Effector CD4-positive, alpha-beta T cell (primary cell): ENCODE measurements at places on chromosomes 4 and X.
A peak's percentile ranks its signal among the peaks of the same experiment; 100 is the strongest.

GRCh38 chrX:29488919-29489318 lies 726.4 kb upstream of the MAGEB2 start:
- DNase-seq: no peak

- DNase-seq: no peak
Observed at GRCh38 chr4:122836941-122837340, 10.3 kb downstream of the FGF2 start.

GRCh38 chrX:103211012-103211715 lies 3.7 kb upstream of the BEX4 start:
- DNase-seq: peak; percentile 44

- DNase-seq: no peak
Observed at GRCh38 chrX:99603091-99603814, 806.8 kb downstream of the PCDH19 start.

DNA sequence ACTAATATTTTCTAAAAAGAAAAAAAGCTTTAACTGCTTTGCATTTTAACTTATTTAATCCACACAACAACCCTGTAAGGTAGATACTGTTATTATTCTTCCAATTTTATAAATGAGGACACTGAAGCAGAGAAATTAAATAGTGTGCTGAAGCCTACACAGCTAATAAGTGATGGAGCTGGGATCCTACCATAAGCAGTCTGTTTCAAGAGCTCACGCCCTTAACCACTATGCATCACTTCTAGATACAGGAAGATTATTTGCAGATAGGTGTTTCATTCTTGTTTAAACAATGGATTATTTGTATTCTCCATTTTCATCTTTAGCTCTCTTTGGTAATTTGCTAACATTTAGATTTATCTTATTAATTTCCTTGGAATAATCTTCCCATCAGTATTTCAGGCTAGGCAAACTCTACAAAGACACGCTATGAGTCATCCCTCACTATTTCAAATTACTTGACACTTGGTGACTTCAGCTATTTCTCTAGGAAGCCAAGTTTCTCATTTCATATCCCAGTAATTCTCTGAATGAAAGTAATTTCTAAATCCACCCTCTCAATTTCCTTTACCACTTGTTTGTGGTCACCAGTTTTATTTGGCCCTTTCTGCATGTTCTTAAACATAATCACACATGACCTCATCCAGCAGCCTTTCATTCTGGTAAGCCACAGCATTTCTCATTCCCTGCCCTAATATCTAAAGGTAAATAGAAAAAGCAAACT lies 67.3 kb downstream of the ASB9 start:
- no peak for DNase-seq

- DNase-seq: no peak
Observed at GRCh38 chrX:98380556-98380955, 1496.8 kb downstream of the RPA4 start.

DNA sequence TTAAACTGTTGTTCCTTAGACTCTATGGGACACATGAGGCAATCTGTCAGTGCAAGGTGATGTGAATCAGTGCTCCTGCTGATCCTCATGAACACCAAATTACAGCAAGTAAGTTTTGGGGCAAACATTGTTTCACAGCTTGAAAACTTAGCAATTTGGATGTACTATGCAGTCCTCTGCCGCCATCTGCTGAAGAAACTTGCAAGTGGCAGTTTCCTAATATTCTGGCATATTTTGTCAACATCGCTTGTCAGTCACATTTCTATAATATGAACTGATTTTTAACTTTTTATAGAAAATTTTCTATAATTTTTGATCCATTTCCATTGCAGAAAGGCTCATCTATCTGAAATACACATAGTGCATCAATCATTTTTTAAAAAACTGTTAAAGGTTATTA lies 56.3 kb downstream of the ZAR1 start:
- no peak for DNase-seq

GRCh38 chrX:63350465-63350877 lies 661 bp downstream of the SPIN4 start:
- DNase-seq: no peak

DNA sequence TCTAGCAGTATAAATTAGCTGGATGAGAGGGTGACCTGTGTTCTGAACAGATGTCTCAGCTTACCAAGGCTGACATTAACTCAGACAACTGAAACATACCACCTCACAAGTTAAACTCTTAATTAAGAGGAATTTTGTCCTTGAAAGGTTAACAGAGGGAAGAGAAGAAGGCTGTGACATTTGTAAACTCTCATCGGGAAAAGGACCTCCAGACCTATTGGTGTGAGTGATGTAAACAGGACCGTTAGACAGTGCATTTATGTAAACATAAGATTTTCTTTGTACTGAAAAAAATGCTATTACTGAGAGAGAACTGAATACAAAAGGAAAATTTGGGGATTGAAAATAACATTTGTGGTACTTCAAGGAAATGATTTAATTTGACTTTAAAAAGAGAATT lies 308.4 kb upstream of the DIAPH2 start:
- no peak for DNase-seq

GRCh38 chr4:143514901-143515300 lies 1.4 kb downstream of the SMARCA5 start:
- no peak for DNase-seq

DNA sequence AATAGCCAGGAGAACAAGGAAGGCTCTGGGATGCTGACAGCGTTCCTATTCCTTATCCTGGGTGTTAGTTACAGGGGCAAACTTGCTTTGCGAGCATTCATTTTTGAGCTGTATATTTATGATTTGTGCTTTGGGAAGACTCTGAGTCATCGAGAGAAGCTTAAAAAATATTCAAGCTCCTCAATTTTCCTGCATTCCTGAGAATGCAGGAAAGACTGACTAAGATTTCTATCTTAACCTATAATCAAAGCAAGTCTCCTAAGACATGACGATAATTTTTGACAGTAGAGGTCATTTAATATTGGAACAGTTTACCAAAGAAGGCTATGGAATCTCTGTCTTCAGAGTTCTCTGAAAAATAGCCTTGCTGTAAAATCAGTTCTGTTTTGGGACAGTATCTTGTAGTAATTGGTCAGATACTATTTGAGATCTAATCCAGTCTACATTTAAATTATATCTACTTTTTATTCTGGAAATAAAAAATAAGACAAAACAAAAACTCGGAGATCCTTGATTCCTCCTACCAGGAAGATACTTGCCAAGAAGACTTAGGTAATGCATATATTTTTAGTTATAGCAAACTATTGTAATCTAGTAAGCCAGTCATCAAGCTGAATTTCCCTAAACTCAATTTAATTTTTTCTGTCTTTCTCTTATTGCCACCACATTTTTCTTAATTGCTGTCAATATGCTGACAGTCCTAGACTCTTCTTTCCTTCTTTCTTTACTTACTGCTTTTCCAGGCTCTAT lies 31.7 kb downstream of the BBS12 start:
- DNase-seq: no peak

GRCh38 chr4:85520765-85521749 lies 46.1 kb downstream of the ARHGAP24 start:
- no peak for DNase-seq

GRCh38 chr4:186144946-186145569 lies 40.6 kb downstream of the FAM149A start:
- no peak for DNase-seq

DNA sequence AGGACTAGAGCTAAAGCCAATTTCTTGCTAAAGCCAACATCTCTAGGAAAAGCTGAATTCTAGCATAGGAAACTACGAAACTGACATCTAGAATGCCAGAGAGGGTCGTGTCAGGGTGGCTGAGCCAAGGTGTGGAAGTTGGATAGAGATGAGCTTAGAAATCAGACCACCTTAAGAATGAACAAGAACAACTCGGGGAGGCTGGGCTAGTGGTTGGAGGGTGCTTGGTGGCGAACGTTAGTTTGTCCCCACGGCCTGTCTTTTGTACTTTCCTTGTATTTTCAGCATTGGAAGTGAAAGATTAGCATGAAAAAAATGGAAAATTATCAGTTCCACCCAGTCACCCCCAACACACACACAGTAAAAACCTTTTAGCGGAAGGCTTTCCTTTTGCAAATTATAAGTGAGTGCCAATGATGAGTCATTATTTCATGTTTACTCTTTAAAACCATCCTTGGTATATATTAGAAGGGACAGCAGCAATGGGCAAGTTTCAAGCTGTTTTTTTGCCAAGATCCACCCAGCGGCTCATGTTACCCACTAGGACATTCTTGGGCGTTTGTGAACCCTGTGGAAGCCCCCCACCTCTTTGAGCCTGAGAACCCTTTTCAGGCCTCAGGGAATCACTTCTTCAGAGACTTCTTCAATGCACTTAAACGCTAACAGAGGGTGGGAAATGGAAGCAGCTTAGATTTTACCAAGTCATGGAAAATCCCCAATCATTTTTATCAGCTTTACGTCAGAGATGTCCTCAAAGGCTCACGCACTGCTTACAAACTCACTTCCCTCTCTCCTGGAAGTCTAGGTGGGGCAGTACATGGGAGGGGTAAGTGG lies 4.9 kb upstream of the PPEF1 start:
- DNase-seq: no peak

- DNase-seq: no peak
Observed at GRCh38 chr4:2388429-2389182, 29.8 kb downstream of the ZFYVE28 start.

DNA sequence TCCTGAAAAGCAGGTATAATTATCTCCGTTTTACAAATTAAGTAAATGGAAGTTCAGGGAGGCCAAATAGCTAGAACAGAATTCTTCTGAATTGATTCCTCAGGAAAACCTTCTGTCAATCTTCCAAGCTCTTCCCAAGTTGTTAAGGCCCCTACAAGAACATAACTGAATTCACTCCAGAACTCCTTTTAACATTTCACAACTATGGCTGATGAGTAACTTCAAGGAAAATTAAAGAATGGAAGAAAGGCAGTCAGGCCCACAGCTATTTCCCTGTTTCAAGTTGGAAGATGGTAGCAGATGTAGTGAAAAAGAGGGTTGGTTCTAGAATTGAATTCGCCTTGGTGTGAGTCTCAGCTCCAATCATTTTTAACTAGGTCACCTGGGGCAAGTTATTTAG lies 15.9 kb downstream of the SETD7 start:
- no peak for DNase-seq

- no peak for DNase-seq
Observed at GRCh38 chr4:37664696-37665095, 21.5 kb downstream of the RELL1 start.

DNA sequence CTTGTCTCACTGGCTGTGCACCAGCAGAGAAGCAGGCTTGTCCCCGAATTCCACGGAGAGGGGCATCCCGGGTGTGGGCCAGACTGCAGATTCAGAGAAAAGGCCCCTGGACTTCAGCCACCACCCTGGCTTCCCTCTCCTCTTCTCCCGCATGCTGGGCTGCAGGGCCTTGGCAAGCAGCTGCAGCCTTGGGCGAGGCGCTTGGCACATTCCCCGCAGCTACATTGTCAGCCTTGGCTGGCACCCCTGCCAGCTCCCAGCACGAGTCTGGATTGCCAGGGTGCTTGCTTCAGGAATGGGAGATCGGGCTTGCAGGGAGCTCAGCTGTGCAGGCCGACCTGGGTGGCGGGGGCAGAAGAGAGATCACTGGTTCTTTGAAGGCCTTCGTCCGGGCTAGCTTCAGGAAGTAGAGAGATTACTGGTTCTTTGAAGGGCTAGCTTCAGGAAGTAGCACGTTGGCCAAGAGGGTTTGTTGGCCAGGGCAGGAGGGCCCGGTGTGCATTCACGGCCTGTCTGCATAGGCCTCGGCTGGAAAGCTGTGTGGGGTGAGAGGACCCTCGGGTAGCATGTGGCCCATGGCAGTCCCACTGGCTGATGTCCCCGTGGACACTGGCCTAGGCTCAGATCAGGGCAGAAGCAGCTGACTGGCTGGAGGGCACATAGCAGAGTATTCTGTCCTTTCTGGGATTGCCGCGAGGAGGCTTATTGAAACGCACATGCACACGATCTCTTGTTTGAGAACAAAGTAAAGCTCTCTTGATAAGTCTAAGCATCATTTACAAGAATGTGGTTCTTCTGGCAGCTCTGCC lies 2.7 kb downstream of the ABCD1 start:
- no peak for DNase-seq

GRCh38 chrX:70087857-70088630 lies 25.8 kb downstream of the OTUD6A start:
- DNase-seq: no peak

DNA sequence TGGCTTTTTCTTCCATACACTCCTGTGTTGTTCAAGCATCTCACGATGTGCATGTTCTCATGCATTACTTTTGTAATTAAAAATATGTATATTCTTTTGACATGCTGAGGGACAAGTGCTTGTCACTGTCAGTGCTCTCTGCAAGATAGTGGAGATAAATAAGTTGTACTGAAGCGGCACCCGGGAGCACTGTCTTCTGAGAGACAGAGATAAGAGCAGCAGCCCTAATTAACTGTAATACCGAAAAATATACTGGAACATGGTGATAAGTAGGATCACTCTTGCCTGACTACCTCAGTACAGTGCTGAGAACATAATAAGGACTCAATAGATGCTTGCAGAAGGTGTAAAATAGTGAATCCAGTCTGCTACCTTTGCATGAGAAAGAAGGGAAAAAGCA lies 9.4 kb upstream of the GPR173 start:
- no peak for DNase-seq

DNA sequence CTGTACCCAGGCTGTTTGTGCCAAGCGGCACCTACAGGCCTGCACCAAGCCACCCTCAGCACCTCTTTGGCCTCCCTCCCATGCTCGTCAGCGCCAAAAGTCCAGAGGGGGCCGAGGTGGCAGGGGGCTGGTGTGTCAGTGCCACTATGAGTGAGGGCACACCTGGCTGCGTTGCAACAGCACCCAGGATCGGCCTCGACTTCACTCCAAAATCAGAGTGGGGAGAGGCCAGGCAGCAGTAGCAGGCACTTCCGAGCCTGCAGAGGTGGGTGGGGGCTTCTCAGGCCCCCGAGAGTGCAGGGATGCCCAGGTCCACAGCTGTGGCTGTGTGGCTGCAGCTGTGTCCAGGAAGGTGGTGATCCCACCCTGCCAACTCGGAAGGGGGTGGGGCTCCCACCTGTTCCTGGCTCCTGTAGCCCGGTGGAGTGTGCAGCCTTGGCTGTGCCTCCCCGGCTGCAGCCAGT lies 58.5 kb downstream of the PPA2 start:
- DNase-seq: no peak

DNA sequence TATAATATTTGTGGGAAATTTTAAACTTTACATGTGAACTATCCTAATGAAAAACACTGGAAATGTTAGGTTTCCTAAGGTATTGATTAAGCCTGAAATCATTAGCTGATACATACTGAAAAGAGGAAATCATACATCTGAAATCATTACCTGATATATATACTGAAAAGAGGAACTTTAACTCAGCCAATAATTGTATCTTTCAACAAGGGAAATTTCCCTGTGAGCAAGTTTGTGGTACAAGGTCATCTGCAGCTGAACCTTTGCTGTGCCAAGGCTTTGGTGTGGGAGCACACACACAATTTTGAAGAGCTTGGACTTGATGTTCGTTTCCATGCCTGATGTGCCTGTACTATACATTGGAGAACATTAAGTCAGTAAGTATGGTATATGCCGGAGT lies 131.9 kb upstream of the USP9X start:
- DNase-seq: no peak
